ENCODE measurements at places on chromosomes 7 and 10.
A peak's percentile ranks its signal among the peaks of the same experiment; 100 is the strongest.

DNA sequence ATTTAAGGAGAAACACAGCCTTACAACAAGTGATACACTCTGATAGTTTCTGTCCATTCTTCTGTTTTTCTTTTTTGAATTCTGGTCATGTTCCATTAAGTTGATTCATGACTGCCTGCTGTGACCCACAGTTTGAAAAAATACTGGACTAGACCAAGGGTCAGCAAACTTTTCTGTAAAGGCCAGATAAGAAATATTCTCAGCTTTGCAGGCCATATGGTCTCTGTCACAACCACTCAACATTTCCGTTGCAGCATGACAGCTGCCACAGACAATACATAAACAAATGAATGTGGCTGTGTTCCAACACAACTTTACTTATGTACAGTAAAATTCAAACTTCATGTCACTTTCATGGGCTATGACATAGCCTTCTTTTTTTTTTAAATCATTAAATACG, 156.7 kb downstream of the PLXNA4 start:
- no peak for DNase-seq

GRCh38 chr7:131692131-131692960, 135.9 kb upstream of the PODXL start:
- DNase-seq = peak; percentile 89

GRCh38 chr10:13327534-13327933, 20.6 kb downstream of the SEPHS1 start:
- DNase-seq = no peak

- no peak for DNase-seq
These were observed 28.5 kb downstream of the PIP4K2A start for GRCh38 chr10:22685926-22686325.

DNA sequence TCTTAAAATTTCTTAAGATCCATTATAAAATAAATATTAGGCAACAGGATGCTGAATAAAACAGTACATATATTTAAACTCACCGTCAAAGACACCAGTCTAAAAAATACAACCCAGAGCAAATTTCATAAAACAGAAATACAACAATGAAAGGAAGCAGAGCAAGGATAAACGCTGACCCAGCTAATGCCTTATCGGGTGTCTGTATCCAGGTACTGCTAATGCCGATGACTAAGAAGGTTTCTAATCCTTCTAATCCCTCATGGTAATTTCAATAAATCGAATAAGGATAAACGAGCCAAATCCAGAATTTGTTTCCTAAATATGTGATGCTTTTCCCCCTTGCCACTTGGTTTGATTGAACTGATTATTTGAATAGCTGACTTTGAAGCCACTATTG, 1.7 kb downstream of the HYCC1 start:
- DNase-seq = no peak

GRCh38 chr10:72322280-72323058, 32.2 kb downstream of the DNAJB12 start:
- no peak for DNase-seq

GRCh38 chr10:132612571-132613504, 75.3 kb downstream of the INPP5A start:
- peak; percentile 60 for DNase-seq

DNA sequence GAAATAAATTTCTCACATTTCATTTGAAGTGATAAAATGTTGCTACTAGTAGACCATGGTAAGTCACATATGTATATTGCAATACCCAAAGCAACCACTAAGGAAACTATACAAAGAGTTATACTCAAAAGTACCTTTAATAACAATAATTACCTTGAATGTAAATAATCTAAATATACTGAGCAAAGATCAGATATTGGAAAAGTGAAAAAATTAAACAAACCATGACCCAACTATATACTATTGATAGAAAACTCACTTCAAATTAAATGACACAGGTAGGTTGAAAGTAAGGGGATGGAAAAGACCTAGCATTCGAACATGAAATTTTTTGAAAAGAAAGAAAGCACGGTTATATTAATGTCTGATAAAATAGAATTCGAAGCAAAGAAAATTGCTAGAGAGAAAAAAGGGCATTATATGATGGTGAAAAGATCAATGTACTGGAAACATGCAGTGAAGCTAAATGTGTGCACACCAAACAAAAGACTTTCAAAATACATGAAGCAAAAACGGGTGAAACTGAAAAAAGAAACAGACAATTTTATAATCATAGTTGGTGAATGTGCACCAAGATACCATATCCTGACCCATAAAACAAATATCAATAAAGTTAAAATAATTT, 29.1 kb downstream of the TFPI2 start:
- no peak for DNase-seq

All from ELF-1 (cell line).